Astrocyte (in vitro differentiated cells and primary cell): ENCODE measurements at places on chromosomes 6 and 20.

DNA sequence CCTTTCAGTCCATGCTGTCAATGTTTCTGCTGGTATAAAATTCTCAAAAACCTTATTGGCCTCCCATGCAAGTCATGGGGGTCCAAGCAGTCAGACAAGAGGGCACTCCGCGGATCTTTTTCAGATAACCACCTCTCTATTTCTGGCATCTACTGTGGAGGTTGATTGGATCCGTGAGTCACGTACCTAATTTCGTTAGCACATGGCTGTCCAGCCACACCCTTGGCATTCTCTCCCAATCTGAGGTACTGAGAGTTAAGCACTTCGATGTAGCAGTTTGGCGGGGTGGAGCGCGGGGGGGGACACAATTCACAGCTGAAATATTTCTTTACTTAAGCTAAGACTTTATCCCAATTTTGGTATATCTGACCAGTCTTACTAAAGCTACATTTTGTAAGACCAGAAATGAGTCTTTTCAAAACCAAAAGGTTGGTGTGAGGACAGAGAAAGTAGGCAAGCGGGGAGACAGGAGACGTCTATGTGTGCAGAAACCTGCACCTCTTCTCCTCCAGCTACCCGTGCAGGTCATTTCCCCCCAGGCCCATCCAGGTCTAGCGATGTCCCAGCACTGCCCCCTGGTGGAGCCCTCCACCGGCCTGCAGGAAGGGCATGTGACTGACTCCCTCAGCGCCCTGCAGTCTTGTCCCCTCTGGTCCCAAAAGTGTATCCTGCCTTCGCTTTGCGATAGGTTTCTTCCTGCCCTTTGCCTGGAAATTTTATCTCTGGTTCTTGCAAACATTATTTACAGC lies 113.1 kb downstream of the ADAT2 start:
- no peak for DNase-seq

- DNase-seq: peak; percentile 20
These were observed 85.1 kb downstream of the ZFAND3 start for GRCh38 chr6:37904590-37904989.

- no peak for DNase-seq
These were observed 910 bp upstream of the PCSK2 start for GRCh38 chr20:17225851-17226409.

GRCh38 chr6:5159162-5159561 lies 74.0 kb downstream of the PPP1R3G start:
- DNase-seq: no peak

DNA sequence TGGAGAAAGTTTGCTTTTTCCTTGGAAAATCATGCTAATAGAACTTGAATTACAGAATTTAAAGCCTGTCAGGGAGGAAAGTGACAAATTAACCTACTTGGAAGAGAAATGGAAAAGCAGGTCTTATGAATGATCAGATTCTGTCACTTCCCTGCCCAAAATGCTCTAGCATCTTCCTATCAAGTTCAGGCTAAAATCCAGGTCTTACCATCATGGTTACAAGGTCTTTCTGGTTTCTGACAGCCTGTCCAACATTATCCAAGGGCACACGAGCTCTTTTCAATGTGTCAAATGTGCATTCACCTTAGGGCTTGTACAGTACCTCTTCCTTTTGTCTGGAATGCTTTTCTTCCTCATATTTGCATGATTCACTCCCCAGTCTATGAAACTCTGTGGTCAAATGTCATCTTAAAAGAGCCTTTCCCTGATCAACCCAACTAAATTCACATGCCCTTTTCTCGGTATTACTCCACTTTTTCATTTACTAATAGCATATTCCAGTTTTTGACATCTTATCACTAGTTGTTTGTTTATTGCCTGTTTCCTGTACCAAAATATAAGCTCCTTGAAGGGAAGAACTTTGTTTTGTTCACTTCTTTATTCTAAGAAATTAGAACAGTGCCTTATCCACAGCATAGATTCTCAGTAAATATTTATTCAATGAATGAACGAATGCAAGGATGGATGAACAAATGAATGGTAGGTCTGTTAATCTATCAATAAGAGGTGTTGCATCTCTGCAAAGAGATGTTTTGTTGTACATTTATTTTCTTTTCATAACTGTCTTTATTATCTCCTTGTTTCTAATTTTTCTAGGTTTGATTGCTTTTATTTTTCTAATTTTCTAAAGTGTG lies 139.5 kb downstream of the BCAS1 start:
- peak; percentile 50 for DNase-seq

DNA sequence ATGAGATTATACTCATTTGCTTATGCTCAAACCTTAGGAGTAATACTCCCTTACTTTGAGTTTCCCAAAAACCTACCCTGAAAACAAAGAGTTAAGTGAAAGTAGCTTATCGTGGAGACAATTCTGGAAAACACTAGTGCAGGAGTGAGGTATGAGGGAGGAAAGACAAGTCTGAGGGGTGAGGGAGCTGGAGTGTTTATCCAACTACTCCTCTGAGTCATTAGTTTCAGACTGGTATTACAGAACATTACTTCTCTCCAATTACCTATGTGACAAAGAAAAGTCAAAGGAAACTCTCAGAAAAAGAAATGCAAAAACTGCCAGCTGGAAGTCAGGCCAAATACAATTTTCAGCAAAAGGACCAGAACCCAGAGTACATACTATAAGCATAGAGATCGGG lies 171.1 kb upstream of the SPTLC3 start:
- DNase-seq: no peak

DNA sequence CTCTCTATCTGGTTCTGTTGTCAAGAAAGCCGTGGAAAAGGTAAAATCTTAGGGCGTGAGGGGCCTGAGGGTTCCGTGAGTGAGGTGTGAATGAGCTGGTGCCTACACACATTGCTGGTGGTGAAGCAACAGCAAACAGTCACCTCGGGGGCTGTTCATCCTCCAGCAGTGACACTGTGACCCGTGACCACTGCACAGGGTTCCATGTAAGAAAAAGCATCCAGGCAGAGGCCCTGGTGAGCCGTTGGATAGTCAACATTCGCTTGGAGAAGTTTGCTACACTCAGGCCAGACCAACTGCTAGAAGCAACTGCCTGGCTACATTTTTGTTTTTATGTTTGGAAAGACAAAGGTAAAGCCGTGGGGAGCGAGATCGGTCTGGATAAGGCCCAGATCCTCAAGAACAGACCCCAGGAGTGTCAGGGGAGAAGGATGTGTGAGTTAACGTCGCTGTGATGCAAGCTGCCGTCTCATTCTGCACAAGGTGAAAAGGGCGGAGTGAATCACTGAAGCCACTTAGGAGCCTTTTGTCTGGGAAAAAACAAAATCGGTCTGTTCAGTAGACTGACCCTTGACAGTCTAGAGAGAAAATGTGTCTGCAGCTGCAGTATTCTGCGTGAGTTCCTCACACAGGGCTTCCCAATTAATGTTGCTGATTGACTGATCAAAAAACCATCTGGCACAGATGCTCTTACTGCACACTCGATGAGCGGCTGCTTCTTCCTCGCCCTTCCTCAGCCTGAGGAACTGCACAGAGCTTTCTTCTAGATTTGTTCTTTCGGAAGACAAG lies 404.0 kb downstream of the SMOC2 start:
- no peak for DNase-seq

GRCh38 chr20:59831024-59831915 lies 102.2 kb downstream of the SYCP2 start:
- no peak for DNase-seq

GRCh38 chr6:40671694-40672050 lies 84.5 kb upstream of the LRFN2 start:
- DNase-seq: no peak

DNA sequence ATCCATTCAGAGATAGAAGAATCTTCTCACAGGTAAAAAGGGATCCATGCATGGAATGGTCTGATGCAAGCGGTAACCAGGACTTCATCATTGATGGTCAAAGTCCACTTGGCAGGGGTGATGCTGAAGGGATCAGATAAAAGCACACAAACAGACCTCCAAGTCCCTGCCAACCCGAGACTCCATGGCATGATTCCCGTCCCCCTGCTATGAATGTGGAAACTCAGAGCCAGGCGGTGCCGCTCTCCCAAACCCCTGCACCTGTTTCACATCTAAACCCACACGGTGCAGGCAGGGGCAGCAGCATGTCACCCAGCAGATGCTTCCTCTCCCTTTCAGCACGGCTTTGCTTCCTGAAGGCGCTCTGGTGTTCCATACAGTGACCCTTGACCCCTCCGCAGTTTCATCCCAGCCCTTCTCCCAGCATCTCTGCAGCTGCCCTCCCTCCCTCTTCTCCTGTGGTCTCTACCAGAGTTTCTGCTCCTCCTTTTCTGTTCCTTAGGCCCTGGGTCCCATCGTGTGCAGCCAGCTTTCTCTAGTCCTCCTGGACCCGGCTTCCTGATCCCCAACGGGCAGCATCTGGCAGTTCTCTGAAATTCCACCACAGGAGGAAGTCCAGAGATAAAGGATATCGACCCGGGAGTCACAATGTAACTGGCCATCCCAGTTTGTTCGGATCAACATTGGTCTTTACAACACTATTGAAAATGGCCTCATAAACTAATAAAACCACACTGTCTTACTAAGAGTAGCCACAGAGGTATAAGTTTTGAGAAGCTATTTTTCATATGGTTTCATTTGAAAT lies 235.0 kb downstream of the TTLL2 start:
- DNase-seq: no peak

GRCh38 chr6:47439348-47439668 lies 38.3 kb upstream of the CD2AP start:
- no peak for DNase-seq

DNA sequence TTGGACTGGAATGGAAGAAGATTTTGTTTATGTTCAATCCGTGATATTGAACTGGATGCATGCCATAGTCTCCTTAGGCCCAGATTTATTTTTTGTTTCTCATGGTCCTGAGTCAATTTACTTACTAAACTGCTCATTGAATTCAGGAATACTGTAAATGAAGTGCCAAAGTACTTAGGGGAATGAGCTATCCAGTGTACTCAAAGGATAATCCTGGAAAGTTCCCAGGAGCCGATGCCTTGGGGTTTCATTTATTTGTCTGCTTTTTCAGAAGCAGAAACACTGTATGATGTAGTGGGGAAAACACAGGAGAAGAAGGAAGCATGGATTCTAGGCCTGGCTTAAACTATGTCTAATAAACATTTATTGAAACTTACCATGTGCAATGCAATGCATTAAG lies 56.1 kb upstream of the THEMIS start:
- DNase-seq: no peak

DNA sequence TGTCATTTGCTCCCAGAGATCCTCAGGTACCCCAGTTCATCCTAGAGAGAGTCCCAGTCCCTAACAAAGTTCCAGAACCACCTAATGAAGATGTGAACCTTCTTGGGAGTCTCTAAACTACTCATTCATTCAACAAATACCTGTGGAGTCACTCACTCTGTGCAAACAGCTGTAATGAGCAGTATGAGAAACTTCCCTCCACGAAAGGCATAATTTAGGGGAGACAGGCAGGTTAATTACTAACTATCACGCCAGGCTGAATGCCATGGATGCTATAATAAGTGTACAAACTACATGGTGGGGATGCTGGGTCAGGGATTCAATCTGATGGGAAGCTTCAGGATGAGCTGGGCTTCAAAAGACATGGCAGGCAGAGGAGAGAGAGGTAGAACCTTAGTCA lies 70.1 kb upstream of the AFDN start:
- no peak for DNase-seq

DNA sequence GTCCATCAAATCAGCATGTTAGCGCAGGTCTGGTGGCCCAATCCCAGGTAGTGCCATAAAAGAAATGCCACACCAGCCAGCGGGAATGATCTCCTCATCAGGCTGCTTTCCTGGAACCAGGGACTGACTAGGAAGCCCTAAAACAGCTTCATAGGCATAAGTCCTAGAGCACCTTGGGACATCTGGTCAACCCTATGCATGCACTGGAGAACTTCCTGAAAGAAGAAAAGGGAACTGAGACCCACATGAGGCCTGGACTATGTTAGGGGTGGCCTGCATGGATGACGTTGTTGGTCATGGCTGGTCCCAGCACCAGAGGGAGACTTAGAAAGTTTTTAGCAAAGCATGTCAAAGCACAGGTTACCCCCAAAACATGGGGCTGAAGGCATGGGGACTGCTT lies 7.6 kb upstream of the KCNK16 start:
- DNase-seq: no peak

DNA sequence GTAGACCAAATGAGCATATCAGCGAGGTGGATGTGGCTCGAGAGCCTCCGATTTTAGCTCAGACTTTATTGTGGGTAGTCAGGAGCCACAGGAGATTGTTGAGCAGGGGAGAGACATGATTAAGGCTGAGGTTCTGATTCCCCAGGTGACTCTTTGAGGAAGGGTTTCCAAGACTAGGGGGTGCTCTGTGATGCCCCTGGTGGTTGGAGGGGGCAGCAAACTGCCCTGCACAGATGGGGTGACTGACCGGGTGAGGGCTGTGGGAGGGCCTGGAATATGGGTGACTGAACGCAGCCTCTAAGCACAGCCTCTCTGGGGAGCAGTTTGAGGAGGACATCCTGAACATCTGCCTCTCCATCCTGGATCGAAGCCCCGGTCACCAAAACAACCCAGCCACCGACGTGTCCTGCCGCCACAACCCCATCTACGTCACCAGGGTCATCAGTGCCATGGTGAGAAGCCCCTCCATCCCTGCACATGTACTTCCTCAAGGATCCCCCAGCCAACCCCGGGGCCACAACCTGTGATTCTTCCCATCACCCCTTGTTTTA lies 17.0 kb downstream of the TGM6 start:
- DNase-seq: no peak

- no peak for DNase-seq
These were observed 103.5 kb upstream of the GPR6 start for GRCh38 chr6:109874621-109875020.

DNA sequence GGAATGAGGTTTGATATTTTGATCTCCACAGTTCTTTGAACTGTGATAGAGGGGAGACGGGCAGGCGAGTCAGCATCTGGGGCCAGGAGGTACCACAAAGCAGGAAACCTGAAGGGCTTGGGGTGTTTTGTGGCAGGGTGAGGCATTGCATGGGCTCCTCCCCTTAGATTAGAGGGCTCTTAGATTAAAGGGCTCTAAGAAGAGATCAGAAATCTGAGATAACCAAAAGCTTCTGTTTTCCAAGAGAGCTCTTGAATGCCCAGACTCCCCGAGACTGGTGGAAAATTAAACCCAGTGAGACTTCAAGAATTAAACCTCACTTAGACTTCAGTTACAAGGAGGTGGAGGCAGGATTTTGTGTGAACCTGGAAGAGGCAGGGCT lies 2.4 kb upstream of the GPX5 start:
- no peak for DNase-seq

GRCh38 chr6:100846276-100846675 lies 34.9 kb downstream of the ASCC3 start:
- DNase-seq: no peak

- DNase-seq: no peak
These were observed 275.9 kb downstream of the RNF144B start for GRCh38 chr6:18663011-18663410.

GRCh38 chr6:43306086-43306485 lies 2.5 kb downstream of the CRIP3 start:
- no peak for DNase-seq
